Fibroblast of skin of right biceps (primary cell): ENCODE measurements at places on chromosomes 6 and 20.

DNA sequence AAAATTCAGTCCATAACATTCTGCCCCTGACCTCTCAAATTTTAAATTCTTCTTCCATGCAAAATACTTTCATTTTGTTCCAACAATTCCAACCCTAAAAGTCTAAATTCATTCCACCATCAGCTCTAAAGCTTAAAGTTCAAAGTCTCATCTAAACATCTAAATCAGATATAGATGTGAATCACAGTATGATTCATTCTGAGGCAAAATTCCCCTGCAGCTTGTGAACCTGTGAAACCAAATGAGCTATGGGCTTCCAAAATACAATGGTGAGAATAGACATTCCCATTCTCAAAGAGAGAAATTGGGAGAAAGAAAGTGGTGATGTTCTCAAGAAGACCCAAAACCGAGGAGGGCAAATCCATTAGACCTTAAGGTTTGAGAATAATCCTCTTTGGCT lies 309.8 kb downstream of the HIVEP2 start:
- peak; percentile 42 for DNase-seq

DNA sequence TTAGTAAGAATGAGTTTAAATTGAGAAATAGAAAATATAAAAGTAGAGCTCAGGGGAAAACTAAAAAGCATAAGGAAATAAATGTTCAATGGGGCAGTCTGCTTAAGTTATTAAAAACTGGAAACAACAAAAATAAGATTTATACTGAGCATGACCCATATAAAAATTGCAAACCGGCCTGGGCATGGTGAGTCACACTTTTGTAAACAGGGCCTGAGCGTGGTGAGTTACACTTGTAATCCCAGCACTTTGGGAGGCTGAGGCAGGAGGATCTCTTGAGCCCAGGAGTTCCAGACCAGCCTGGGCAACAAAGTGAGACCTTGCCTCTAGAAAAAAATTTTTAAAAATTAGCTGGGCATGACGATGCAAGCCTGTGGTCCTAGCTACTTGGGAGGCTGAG lies 74.6 kb downstream of the TMEM244 start:
- no peak for DNase-seq

GRCh38 chr6:168650671-168651111 lies 209.7 kb downstream of the SMOC2 start:
- no peak for DNase-seq

- no peak for DNase-seq
These were observed 66.3 kb upstream of the BMP5 start for GRCh38 chr6:55941702-55942101.

DNA sequence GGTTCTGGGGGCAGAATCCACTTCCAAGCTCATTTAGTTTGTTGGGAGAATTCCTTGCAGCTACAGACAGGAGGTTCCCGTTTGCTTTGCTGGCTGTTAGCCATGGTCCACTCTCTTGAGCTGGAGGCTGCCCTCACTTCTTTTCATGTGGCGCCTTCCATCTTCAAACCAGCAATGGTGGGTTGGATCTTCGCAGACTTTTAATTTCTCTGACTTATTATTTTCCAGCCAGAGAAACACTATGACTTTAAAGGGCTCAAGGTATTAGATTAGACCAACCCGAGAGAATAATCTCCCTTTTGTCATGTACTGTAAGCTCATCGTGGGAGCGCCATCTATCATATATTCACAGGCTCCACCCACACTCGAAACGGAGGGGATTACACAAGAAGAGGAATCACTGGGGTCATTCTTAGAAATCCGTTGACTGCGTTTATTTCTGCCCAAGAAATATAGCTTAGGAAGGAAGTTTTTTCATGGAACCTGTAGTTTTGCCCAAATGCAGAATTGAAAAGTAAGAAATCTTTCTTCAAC lies 38.9 kb downstream of the SAMD5 start:
- no peak for DNase-seq

DNA sequence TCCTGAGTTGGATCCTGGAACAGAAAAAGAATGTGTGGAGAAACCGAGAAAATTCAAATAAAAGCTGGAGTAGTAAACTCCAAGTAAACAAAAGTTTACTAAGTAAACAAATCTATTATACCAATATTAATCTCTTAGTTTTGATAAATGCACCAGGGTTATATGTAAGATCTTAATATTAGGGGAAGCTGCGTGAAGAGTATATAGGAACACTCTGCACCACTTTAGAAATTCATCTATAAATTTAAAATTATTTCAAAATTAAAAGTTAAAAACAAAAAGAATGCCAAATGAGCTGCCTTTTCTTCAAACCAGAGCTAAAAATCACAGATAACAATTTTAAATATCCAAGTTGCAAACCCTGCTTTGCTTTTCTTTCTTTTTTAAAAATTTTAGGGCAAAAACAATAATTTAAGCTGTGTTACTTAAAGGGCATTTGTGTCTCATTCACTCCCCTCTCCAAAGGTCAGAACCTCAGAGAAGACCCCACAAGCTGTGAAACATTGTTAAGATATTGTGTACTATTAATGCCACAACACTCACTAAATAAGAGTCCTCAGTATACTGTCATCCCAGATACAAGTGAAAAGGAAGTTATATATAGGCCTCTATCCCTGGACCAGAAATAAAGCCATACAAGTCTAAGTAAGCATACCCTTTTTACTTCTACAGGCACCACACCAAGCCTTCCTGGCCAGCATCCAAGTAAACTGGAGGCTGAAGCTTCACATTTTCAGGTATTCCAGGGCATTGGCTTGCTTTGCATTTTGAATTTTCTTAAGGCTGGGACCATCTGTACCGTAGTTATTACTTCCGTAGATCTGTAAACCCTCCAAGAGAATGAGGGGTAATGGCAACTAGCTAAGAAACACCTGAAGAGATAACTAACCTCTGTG lies 7.0 kb downstream of the DNAAF9 start:
- no peak for DNase-seq

- no peak for DNase-seq
These were observed 2.1 kb upstream of the ZBTB2 start for GRCh38 chr6:151393410-151393809.

GRCh38 chr20:21167261-21167660 lies 41.4 kb downstream of the KIZ start:
- no peak for DNase-seq

DNA sequence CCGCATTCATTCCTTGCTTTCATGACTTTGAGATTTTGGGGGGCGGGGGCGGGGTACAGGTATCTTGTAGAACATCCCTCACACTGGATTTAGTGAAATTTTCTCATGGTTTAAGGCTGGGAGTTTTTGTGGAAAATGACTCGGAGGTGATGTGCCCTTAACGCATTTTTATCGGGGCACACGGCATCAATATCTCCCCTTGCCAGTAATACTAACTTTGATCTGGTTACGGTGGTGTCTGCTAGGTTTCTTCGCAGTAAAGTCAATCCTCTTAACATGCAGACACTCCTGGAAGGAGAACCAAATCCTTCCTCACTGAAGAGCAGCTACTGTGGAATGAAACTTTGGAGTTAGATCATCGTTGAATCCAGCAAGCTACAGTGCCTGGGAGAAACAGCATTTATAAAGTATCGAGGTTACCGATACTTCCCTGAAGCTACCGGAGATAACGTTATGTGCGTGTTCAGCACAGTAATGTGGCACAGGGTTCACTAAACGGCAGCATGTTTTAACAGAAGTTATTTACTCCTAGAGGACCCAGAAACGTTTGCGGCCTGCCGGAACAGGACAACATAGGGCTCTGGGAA lies 1.2 kb upstream of the DYNLRB1 start:
- no peak for DNase-seq

DNA sequence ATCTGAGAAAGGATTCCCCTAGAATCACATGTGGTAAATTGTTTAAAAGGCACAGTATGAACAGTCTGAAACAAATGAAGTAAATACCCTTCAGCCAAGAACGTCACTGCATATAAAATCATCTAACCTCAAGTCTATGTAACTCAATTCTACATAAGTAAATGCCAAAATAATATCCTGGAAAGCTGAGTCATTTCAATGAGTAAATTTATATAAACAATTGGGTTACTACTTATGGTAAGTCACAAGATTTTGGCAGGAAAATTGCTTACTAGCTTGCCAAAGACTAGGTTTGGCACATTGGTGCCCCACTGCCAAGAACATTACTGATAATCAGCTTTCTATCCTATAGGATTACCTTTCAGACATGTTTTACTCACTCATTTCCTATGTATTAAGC lies 8.4 kb downstream of the GMDS start:
- DNase-seq = peak; percentile 86

- DNase-seq = no peak
These were observed 26.2 kb downstream of the MOCS1 start for GRCh38 chr6:39907871-39908575.

DNA sequence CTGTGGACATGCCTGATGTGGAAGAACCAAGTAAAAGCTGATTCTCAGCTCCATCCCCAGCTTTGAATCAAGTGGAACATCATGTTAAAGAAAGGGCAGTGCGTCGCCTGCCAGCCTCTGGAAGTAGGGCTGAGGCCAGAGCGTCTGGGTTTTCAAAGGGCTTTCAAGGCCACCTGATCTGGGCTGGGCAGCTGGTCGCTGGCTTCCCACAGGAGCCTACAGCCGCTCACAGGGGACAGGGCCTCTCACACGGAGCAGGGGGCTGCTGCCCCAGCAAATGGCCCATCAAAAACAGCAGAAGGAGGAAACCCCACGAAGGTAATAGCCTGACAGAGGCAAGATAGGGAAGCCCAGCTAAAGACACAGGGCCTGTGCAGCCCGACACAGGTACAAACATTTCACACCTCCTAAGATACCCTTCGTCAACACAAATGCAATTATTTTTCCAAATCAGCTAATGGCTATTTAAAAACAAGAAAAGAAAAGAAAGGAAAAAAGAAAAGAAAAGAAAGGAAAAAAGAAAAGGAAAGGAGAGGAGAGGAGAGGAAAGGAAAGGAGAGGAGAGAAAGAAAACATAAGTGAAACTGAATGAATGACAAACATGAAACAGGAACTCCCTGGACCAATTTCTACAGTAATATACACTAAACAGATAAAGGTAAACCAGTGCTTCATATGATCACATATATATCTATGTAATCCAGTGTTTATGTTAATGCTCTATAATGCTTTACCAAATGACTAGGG lies 24.8 kb downstream of the RRBP1 start:
- no peak for DNase-seq

DNA sequence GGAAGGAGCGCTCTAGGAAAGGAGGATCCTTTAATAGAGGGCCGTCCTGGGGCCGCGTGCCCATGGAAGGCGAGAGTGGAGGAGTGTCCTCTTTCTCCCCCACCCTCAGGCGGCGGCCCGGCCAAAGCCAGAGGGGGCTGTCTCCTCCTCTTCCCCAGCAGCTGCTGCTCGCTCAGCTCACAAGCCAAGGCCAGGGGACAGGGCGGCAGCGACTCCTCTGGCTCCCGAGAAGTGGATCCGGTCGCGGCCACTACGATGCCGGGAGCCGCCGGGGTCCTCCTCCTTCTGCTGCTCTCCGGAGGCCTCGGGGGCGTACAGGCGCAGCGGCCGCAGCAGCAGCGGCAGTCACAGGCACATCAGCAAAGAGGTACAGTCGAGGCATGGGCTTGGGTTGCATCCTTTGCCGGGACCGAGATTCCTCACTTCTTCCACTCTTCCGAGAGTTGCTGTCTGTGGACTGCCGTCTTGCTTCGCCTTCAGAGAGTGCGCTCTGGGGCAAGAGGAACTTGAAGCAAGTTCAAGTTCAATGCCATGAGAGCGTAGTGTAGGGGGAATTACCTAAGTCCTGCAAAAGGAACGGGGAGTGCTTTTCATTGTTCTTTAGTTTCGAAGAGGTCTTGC lies at the start of gene LAMA2:
LAMA2 (plus strand) TSS at position 148 of the 621 bp plus-strand sequence; CDS start at position 256, 108 bp downstream.
- DNase-seq = peak; percentile 73

DNA sequence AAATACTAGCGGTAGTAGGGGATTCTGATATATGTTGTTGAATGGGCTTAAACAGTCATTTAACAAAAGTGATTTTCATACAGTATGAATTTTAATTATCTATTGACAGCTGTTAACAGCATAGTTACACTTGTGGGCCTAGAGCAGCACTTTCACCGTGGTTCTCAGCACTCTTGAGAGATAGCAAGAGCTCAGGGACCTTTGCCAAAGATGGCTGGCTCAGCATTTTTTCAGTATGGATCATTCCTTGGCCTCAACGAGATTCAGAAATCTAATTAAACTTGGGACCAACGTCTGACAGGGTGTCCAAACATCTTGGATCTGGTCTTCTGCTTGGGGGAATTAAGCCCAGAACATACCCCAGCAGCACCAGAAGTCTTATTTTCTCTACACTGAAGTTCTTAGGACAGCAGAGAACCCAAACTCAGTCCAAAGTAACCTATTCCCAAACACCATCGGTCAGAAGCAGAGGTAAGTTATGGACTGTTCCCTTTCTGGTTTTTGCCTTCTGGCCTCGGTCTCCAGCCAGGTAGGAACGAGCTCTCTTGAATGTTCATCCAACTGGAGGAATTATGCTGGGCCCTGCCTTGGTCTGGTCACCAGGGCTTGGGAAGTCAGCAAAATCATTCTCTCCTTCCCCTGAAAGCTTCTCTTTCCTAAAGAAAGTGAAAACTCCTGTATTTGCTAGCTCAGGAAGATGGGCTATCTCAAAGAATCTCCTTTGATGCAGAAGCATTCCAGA lies 25.7 kb downstream of the PRPH2 start:
- peak; percentile 79 for DNase-seq

DNA sequence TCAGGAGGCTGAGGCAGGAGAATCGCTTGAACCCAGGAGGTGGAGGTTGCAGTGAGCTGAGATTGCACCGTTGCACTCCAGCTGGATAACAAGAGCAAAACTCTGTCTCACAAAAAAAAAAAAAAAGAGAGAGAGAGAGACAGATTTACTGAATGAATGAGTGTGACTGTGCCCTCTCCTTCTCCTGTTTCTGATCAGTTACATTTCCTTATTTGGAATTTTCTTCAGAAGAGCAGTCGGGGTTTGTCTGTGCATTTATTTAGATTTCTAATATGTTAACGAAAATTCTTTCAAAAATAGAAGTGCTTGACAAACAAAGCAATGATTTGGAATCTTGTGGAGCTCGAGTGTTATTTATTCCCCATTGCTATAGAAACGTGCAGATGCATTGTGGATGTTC lies 6.4 kb upstream of the LRRN4 start:
- no peak for DNase-seq

- no peak for DNase-seq
These were observed 6.4 kb upstream of the STX11 start for GRCh38 chr6:144143878-144144277.

- DNase-seq = no peak
These were observed 116.6 kb upstream of the RPS6KA2 start for GRCh38 chr6:166743406-166744222.

DNA sequence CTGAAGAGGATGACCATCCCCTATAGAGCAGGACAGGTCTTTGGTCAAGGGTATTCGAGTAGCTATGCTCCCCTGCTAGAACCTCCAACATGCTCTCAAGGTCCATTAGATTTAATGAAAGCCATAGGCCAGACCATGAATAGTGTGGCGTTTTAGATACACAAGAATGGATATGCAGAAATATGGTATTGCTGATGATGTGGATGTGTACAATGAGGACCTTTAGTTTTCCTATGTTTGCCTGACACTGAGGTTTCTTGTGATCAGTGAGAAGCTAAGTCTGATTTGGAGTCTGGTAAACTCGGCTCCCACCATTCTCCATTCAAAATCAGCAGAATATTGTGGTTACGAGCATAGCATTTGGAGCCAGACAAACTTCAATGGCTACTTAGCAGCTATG lies 125.6 kb downstream of the TSHZ2 start:
- no peak for DNase-seq

GRCh38 chr6:163999475-164000125 lies 585.1 kb downstream of the QKI start:
- DNase-seq = peak; percentile 38

- no peak for DNase-seq
These were observed 271.1 kb downstream of the CDH4 start for GRCh38 chr20:61523145-61523544.
